ENCODE measurements at places on chromosomes 5 and 9.

DNA sequence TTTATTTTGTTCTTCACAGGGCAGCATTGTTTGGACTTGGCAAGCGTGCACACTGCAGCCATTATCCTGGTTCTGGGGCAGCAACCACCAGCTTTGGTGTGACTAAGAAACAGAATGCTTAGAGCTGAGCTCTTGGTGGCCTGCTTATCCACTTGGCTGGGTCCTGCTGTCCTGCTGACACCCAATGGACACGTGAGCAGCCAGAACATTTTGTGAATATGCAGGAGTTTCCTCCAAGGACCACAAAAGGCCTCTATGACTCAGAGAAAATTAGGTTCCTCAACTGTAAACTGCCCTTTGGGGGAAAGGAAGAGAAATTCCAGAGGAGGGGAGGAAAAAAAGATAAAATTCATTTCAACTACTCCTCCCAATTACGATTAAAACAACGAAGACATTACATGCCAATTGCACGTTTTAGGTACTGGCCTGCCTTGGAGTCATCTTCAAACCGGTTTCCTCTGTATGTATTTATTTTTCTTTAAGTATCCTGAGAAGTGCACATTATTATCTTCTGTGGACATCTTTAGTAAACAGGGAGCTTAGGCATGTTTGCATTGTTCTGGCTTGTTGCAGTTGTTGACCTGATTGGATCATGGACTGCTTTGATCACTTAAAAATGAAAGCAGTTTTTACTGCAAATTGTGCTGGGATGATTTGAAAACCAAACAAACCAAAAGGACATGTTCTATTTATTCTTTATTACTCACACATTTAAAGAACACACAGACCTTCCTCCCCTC is 82.3 kb upstream of the TLE4 start:
- no peak for DNase-seq

DNA sequence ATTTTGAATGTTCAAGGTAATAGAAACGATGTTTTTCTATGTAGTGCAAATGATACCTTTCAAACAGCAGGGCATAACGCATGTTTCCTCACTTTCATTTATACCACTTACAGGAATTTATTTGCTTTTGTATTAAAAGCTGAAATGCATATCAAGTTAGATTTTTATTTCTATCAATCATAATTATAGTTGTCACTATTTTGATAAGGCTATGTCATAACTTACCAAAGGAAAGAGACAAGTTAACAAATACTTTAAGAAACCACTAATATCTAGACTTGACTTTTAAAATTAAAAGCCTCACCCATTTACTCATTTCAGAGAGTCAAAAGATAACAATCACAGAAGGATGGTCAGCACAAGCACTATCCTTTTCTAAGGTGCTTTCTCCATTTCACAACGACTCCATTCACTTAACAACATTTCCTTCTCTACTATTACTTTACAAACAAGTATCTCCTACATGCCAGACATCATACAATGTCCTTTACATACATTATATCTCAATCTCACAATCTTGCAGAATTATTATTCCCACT is 12.6 kb downstream of the ERP44 start:
- DNase-seq, result no peak

DNA sequence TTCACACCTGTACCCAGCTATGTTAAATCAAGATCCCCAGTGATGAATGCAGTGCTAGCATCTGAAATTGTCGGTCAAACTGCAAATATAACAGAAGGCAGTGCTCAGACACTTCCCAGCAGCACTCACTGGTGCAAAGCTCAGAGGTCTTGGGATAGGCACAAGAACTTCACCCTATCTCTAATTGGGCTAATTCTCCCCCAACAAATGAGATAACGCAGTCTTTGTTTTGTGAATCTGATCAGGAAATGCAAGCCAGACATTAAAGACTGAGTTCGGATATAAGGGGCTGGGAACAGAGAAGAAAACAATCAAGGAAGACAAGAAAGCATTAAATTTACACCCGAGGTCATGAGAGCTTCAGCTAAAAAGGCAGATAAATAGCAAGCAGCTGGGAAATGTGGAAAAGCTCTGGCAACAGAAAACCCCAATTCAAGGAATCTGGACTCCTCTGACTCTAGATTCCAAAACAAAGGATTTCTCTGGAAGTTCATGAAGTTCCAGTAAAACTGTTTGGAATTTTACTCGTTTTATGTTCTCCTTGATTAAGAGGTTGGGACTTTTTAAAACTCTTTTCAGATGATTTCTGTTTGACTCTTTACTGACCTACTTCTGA is 65.1 kb downstream of the GNA14 start:
- DNase-seq, result no peak

GRCh38 chr9:131528186-131528585 is 2.9 kb downstream of the UCK1 start:
- no peak for DNase-seq

GRCh38 chr9:69485466-69485865 is 160.5 kb downstream of the ENTREP1 start:
- DNase-seq, result no peak
